ENCODE measurements at places on chromosomes 5 and 9.

GRCh38 chr5:135944967-135945560, 9.7 kb downstream of the LECT2 start:
- peak; percentile 66 for DNase-seq

DNA sequence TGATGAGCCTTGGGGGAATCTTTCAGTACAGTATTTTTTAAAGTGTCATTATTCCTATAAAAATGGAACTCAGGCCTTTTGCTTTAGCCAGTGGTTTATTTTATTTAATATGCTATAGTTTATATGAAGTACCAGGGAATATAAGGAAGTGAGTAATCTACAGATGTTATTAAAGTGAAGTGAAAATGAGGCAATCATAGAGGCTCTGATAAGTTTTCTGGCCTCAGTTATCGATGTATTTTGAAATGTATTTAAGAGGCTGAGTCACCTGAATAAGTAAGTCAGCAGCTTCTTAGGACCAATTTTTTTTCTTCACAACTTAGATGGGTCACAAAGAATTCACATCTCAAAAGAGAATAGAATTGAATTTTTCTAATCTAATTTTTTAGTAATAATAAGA, 829.0 kb downstream of the DNAH5 start:
- no peak for DNase-seq

DNA sequence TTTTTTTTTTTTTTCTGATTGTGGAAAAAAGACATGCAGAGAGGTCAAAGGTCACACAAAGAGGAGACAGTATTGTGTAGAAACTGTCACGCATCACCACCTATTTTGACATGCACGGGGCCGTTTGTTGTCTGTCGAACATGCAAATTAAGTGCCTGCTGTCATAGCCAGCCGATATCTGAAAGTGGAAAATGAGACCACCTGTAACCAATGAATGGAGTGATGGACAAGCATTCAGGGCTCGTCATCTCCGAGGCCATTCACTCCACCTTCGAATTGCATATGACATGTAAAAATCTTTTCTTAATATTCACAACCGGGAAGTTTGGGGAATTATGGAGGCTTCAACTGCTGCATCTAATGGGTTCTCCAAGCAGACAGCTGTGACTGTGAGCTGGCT, 512.2 kb upstream of the ADAMTS16 start:
- DNase-seq: no peak

DNA sequence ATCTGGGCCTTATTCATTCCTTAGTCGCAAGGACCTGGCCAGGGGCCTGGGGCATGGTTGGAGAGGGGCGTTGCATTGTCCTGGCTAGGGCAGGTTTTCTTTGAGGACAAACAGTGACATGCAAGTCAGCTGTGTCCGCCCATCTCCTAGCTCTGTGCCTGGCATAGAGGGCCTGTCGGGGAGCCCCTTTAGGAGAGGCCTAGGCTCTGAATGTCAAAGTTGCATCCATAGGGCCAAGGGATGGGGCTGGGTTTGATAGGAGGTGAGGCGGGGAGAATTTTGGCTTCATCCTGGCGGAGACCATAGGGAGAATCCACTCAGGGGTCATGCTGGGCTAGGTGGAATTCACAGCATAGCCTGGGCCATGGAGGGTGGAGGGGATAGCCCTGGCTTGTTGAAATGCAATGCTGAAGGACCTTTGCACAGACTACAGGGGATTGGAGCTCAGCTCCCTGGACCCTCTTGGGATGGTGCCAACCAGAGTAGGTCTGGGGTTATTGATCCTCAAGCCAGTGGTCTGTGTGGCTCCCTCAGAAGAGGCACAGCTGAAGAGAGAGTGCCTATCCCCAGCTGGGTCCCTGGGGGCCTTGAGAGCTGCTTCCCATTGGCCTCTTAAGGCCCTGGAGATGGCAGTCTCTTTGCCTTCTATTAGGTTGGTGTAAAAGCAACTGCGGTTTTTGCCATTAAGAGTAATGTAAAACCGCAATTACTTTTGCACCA, 104.0 kb downstream of the RGS3 start:
- DNase-seq: no peak

- DNase-seq: no peak
These were observed 46.7 kb downstream of the GRIA1 start for GRCh38 chr5:153537207-153537606.

GRCh38 chr9:20642045-20642444, 19.7 kb upstream of the MLLT3 start:
- no peak for DNase-seq

- no peak for DNase-seq
These were observed 35.1 kb upstream of the ADRB2 start for GRCh38 chr5:148791334-148791667.

- DNase-seq: no peak
These were observed 394.8 kb downstream of the NR2F1-AS1 start for GRCh38 chr5:93186076-93186682.

DNA sequence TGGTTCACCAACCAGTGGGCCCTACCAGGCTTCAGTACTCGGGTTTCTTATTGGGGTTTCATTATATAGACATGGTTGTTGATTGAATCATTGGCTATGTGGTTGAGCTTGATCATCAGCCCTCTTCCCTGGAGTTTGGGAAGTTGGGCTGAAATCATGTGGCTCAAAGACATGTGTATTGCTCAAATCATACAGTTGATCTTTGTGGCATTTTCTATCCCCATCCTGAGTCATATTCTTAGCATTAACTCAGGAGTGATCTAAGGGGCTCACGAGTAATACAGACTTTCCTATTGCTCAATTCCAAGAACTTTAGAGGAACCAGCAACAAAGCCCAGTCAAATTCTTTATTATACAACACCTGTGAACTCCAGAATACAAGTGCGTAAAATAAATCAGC, 66.2 kb downstream of the SMC5 start:
- no peak for DNase-seq

GRCh38 chr5:91095786-91096385, 287.2 kb downstream of the ARRDC3 start:
- no peak for DNase-seq

DNA sequence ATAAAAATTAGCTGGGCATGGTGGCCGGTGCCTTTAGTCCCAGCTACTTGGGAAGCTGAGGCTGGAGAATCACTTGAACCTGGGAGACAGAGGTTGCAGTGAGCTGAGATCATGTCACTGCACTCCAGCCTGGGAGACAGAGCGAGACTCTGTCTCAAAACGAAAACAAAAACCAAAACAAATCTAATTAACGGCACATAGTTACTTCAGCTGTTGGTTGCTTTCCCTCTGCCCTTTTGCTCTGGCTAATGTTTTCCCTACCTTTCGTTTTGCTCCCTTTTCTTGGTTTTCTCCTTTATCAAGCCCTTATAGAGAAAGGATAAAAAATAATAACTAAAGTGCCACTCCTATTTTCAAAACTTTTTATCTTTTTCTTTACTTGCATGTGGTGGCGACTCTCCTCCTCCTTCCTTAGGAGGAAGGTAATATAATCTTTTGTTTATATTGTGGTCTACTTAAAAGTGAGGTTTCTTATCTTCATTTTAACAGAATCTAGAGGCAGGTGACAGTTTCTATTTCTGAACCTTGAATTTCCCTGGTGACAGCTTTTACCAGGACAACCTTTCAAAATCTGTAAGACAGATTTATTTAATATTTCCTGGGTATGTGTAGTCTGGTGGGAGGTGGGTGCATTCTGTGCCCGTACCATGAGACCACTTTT, 125.4 kb downstream of the ARHGEF28 start:
- no peak for DNase-seq

GRCh38 chr5:36657563-36657995, 51.2 kb downstream of the SLC1A3 start:
- DNase-seq: no peak

DNA sequence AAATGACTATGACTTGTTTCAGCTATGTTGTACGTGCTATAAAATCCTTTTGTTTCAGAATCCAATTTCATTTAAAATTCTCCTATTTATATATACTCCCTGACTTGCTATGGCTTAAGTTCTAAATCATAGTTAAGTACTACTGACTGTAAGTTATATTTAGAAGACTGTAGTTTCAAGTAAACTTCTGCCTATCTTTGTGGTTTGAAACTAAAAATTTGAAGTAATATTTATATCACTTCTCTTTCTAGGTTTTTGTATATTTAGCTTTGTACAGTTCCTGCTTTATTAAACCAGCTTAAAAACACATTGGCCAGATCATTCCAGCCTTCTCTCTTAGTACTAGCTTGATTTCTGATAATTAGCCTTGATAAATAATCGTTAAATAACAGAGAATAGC, 196.3 kb downstream of the MLLT3 start:
- no peak for DNase-seq

DNA sequence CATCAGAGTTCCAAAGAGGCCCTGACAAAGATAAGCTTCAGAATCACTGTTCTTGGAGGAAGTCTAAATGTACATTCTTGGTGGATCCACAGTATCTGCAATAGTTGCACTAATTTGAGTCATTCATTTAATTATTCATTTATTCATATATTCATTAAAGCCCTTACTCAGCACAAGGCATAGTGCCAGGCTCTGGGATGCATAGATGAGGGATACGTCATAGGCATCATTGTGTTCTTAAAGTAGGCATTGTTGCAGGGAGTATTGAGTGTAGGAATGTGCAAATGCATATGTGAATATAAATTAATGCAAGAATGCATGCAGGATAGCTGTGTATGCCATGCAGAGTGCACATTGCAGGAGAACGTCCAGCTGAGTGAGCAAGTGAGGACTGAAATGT, 100.7 kb downstream of the DRD1 start:
- DNase-seq: no peak

DNA sequence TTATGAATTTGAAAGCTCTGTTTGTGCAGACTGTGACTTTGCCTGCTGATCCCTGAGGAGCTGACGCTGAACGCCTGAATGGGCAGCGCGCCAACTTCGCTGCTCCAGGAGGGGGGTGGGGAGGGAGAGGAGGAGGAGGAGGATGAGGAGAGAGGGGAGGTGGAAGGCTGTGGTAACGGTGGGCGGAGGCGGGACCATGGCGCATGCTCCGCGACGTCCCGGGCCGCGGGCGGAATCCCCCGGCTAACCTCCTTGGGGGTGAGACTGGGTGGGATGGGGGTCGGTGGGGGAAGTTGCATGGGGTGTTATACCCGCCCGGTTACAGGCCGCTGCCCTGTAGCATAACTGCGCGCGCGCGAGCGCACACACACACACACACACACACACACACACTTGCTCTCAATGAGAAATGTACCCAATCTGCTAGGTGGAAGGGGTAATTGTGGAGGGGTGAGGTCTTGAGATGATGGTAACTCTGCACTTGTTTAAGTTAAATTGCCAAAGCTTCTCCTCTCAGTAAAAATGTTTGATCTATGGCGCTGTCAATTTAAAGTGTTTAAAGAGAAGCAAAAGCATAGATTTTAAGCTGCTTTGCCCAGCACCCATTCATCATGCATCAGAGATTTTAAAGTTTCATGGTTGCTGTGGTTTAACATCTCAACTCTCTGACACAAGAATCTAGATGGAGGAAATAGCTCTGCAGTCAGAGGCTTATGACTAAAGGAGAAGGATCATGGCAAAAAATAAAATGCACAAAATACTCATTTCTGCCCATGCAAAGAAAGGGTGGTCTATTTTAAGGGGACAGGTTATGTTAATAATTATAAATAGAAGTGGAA, 76.6 kb upstream of the TBCA start:
- no peak for DNase-seq

- DNase-seq: no peak
These were observed 2013.1 kb upstream of the CDH9 start for GRCh38 chr5:29051509-29051908.

GRCh38 chr9:137313326-137313936, 11.4 kb upstream of the NRARP start:
- no peak for DNase-seq

DNA sequence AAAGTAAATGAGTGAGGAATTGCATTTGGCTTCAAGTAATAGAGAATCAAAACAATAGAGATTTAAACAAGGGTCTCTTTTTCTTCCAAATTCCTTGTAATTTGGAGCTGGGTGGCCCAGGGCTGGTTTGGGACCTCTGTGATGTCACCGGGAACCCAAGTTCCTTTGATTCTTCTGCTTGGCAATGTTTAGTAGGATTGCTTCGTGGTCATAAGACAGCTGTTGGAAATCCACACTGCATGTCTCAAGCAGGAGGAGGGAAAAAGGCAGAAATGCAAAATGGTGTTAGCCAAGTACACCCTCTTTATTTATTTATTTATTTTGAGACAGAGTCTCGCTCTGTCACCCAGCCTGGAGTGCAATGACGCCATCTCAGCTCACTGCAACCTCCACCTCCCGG, 72.6 kb upstream of the IL12B start:
- DNase-seq: no peak

DNA sequence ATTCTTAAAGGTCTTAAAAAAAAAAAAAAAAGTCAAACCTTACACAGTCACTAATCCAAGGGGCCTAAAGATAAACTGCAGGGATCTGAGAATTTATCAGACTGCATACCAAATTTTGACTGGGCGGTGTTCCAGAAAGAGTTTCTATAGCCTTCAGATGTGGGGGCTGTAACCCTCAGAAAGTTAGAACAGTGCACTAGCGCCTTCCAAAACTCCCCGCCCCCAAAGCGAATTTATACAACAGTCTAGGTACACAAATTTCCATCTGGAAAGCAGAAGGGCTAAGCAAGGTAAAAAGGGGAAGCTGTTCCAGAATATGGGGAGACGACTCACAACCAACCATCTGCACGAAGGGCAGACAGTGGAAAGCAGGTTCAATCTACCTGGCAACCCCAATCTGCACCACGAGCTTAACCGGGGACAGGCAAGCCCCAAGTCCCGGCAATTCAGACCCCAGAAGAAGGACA, 813 bp downstream of the ERMP1 start:
- no peak for DNase-seq

GRCh38 chr5:85500869-85501268, 1116.2 kb upstream of the EDIL3 start:
- DNase-seq: no peak

DNA sequence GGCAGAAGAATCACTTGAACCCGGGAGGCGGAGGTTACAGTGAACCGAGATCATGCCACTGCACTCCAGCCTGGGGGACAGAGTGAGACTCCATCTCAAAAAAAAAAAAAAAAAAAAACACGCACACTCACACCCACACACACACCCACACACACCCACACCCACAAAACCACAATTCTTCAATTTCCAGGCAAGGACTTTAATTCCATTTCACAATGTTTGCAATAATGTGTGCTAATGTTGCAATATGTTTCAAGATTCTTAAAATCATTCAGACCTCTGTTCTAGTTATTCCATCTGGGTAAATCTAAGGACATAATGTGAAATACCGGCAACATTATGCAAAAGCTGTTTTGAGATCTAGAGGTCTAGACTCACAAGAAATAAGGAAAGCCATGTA, 28.3 kb downstream of the CCDC69 start:
- no peak for DNase-seq

DNA sequence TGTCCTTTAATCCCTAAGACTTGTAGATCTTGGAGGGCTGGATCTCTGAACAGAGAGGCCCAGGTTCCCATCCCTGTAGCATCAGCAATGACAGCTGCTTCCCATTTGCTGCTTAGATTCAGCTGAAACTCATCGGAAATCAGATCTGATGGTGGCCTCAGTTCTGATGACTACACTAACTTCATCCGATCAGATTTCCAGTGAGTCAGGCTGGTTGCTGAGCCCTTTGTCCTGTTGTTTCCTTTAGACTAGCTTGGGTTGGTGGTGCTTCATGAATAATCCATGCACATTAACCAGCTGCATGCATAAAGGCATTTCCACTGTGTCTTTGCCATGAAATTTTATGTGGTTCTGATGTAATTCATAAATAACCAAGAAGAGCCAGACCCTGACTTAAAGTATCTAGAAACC, 195.2 kb upstream of the TUT7 start:
- DNase-seq: no peak

- DNase-seq: no peak
These were observed 244.4 kb downstream of the FSTL4 start for GRCh38 chr5:133367984-133368383.

- DNase-seq: no peak
These were observed 31.0 kb downstream of the GOLGA2 start for GRCh38 chr9:128244837-128245231.

- no peak for DNase-seq
These were observed 8.3 kb upstream of the XPA start for GRCh38 chr9:97705354-97705950.

Measured in NCI-H2081 (cell line).